ENCODE measurements at places on chromosomes 4 and X.

- no peak for DNase-seq
These were observed 14.5 kb downstream of the ARHGAP24 start for GRCh38 chr4:85489273-85489981.

- no peak for DNase-seq
These were observed 170.0 kb downstream of the SMIM20 start for GRCh38 chr4:26083987-26084386.

DNA sequence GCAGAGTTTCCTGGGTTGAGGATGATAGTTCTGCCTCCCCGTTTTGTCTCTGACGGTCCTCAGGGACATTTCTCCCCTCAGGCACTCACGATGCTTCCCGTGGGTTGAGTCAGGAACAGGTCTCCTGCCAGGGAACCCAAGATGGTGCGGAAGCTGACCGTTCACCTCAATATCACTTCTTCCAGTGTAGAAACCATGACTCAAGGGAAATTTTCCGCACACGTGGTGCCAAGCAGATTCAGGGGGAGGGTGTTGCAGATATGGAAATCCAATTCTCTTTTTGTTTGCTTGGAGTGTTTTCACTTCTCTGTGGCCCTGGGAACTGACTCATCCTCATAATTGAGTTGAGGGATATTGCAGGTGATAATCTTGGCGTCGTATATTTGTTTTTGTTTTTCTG lies 46.7 kb downstream of the CXorf49B start:
- DNase-seq: no peak

- DNase-seq: no peak
These were observed 116.5 kb downstream of the CENPC start for GRCh38 chr4:67428819-67429218.

- no peak for DNase-seq
These were observed 32.9 kb downstream of the LAMTOR3 start for GRCh38 chr4:99861120-99861905.

Measured in CD8-positive, alpha-beta memory T cell (primary cell).